CD4-positive, alpha-beta memory T cell (primary cell): ENCODE measurements at places on chromosomes 5 and 9. TPM values are rescaled to one million over a fixed set of nuclear protein-coding genes. Genes with fewer than 3 reads are reported as not detected.

GRCh38 chr9:80156756-80157472, 585.1 kb downstream of the TLE4 start:
- no peak for DNase-seq

GRCh38 chr9:86721843-86722705, 225.2 kb downstream of the GAS1 start:
- DNase-seq, result no peak

GRCh38 chr9:6354072-6354686, 26.0 kb downstream of the TPD52L3 start:
- DNase-seq, result peak; percentile 59

- DNase-seq, result no peak
These were observed 195.8 kb upstream of the TBCA start for GRCh38 chr5:77971776-77972468.

DNA sequence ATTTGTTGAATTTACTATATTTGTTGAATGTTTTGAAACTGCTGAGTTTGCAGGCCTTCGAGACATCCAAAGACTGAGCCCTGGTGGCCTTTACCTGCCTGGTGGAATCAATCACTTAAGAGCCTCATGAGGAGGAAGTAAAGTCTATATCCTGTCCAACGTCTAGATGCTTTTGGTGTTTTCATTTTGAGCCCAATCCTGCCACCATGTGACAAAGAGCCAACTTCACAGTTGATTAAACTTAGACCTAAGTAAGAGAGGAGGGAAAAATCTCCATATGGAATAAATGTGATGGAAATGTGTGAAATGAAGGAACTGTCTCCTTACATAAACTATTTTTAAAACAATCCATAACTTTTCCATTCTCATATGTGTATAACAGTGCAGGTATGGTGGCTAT, 220.1 kb downstream of the PRR16 start:
- DNase-seq, result no peak

TMEM171 gene
- total RNA-seq, result 0.36 TPM
